Astrocyte of the cerebellum (primary cell): ENCODE measurements at places on chromosomes 1 and 21.

- DNase-seq, result peak; percentile 12
Observed at GRCh38 chr1:15290382-15290781, 43.4 kb downstream of the FHAD1 start.

GRCh38 chr1:230431527-230431926 is 5.4 kb upstream of the PGBD5 start:
- DNase-seq, result no peak

DNA sequence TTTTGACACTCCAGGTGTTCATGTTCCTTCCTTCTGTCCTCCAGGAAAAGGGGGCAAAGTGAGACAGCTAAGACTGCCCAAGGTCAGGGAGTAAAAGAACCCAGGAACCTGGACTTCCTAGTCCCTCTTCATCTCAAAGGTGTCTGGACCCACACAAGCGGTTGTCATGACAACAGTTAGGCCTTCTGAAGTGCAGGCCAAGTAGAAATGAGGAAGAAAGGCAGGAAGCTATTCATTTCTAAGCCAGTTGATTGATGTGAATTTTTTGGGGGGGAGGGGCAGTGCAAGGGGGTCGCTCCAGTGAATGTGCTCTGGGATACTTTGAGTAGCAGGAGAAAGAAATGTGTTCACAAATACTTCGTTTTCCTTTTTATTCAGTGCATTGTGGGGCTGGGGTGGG is 114.3 kb downstream of the NAV1 start:
- no peak for DNase-seq

GRCh38 chr21:41743321-41744027 is 23.4 kb downstream of the RIPK4 start:
- no peak for DNase-seq

DNA sequence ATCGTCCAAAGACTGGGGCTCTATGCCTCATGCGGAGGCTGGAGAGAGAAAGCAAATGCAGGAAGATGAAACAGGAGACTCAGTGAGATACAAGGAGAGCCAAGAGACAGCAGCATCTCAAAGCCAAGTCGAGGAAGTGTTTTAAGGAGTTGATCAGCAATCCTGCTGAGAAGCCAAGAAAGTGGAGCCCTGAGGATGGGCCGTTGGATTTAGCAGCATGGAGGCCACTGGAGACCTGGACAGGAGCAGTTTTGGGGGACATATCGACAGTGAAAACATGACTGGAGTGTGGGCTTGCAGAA is 107.4 kb upstream of the ZBTB40 start:
- no peak for DNase-seq
